ELR (cell line): ENCODE measurements at places on chromosomes 11 and 22.
A peak's percentile ranks its signal among the peaks of the same experiment; 100 is the strongest.

- no peak for DNase-seq
These were observed 100.2 kb downstream of the C11orf87 start for GRCh38 chr11:109522116-109522755.

DNA sequence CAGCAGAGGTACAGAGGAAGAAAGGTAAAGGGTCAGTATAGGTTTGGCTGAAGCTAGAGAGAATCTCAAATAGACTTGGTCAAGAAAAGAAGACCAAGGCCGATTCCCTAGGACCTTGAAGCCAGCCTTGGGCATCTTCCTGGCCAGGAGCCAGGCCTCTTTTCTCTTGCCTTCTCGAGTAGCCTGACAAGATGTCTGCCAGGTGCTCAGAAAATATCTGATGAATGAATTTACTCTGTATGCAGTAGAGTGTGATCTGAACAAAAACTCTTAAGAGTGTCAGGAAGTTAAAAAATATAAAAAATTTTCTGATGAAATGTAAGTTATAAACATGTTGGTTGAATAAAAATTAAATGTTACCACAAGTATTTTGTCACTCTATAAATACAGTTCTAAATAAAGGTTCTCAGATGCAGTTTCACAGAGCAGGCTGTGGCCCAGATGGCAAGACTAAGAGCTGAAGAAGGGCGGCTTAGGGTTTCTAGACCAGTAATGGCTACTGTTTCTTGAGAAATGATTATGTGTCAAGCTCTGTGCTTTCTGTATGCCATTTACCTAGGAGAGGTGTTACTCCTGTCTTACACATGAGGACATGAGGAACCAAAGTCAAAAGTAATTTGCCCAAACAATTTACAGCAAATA lies 98.1 kb downstream of the ATXN10 start:
- no peak for DNase-seq

DNA sequence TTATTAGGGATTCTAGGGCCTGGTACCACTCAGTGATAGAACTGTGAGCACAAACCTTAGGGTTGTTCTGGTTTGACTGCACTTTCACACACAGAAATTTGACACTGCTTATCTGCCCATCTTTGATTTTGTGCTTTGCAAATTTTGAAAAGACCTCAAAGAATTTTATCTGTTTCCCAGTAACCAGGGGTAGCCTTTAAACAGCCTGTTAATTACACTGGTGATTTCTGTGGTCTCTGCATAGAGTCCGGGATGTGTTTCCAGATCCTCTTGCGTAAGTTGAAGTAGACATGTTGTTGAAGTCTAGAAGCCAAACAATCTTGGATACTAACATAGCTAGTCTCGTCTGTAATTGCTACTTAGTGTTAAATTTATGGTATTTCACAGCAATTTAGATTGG lies 75.3 kb downstream of the C22orf31 start:
- DNase-seq, result no peak

DNA sequence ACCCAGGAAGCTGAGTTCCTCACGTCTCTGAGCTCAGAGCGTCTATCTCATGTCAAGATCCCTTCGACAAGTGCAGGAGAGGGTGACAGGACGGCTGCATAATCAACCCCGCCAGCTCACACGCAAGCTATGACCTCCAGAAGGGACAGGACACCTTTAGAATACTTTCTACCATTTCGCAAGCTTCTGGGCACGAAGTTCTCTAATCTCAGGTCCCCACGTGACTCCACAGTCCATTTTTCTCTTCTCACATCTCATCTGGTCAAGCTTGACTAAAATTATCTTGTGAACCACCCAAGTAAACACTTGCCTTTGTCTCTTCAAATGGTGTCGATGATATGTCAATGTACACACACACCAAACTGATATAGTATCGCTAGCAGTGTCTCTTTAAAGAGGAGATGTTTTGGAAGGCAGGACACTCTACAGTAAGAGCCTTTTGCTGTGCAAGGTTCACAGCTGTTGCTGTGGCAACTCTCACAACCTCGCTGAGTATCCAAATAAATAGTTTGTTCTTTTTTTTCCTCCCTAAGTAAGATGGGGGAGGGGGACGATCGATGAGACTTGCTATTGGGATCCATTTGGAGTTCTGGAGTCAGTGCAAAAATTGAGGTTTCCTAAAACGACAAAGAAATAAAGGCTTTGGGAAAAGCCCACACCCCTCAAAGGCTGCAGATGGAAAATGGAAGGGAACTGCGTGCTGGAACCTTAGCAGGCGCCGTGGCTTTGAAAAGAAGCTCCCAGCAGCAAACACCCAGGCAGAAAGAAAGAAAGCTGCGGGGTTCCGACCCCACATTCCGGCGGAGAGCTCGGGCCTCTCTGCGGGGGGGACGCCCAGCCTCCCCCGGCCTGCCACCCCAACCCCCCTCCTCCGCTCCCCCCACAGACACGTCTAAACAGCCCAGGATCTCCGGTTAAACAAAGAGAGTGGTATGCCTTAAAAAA lies 215.4 kb upstream of the UBASH3B start:
- no peak for DNase-seq

DNA sequence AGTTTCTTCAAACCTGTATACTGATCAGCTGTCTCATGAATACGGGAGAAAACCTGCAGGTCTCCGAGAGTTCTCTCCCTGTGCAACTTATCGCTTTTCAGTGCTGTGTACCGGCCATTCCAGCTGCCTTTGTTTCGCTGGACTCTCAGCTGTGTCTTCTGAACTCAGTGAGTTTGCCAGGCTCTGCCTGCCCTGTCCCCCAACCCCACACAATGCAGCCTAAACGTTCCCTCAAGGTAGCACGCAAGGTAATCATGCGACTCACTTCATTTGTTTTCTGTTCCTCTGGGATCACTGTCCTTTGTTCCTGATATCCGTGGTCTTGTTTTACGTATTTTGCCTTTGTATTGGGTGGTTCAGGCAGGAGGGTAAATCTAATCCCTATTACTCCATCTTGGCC lies 13.5 kb downstream of the RBM7 start:
- DNase-seq, result no peak

- DNase-seq, result no peak
These were observed 86.6 kb downstream of the DDX10 start for GRCh38 chr11:108751444-108751843.

- no peak for DNase-seq
These were observed 201.7 kb upstream of the PDGFD start for GRCh38 chr11:104365676-104366075.

DNA sequence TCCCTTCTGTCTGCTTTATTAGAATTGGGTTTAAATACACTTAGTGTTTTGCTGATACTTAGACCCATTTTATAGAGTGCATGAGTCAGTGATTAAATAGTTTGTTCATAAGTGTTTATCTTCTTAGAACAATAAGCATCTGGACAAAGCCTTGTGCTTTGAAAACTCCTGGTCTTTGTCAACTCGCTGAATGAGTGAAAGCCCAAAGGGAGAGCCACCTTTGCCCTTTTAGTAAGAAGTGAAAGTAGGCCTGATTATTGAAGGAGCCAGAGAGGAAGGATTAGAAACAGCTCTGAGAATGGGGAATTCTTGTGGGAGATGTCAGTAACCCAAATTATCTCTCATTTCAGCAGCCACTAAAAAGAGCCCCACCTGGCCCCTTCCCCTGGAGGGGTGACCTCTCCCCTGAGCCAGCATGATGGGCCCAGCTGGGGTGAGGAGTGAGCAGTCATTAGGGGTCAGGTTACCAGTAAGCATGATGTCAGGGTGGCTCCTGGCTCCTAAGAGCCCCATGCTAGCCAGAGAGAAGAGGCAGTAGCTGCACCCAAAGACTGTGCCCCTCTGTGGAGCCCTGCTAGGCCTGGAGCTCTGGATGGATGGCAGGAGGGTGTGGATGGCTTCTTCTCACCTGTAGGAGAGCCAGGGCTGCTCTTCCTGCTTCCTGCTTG lies 125.1 kb upstream of the E2F8 start:
- DNase-seq, result no peak

- peak; percentile 62 for DNase-seq
These were observed 33.5 kb downstream of the MMP7 start for GRCh38 chr11:102497061-102497460.

- no peak for DNase-seq
These were observed 6.9 kb upstream of the APOBEC3G start for GRCh38 chr22:39070186-39070585.

DNA sequence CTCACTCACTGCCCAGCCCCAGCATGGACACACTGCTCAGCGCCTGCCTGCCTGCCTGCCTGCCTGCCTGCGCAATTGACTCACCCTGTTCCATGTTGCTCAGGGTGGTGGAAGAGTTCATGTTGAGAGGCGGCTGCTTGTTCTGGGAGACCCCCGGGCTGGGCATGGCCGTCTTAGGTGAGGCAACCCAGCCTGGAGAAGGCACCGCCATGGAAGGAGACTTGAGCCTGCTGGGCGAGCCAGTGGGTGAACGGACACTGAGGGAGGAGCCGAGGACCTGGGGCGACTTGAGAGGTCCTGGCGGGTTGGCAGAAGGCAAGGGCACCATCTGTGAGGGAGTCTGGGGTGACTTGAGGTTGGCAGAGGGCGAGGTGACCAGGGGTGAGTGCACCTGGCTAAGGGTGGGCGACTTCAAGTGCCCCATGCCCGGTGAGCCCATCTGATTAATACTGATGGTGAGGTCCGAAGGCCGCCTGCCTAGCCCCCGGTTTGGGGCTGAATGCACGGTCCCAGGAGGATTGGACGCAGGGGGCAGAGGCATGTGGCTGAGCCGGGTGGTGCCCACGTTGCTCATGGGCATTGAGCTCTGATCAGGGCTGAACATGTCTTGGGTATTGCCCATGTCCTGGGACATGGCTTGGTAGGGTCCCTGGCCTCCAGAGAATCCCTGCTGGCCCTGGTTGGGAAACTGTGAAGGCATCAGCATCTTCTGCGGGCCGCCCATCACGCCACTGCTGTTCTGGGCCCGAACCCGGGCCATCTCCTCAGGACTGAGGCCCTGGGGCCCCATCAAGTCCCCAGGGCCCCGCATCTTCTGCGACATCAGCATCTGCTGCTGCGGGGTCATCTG lies 17.1 kb downstream of the CXCR5 start:
- DNase-seq, result no peak

- peak; percentile 75 for DNase-seq
These were observed 41.4 kb downstream of the DKK3 start for GRCh38 chr11:11966826-11967668.

- DNase-seq, result no peak
These were observed 272.5 kb downstream of the TBC1D22A start for GRCh38 chr22:47034905-47035419.

DNA sequence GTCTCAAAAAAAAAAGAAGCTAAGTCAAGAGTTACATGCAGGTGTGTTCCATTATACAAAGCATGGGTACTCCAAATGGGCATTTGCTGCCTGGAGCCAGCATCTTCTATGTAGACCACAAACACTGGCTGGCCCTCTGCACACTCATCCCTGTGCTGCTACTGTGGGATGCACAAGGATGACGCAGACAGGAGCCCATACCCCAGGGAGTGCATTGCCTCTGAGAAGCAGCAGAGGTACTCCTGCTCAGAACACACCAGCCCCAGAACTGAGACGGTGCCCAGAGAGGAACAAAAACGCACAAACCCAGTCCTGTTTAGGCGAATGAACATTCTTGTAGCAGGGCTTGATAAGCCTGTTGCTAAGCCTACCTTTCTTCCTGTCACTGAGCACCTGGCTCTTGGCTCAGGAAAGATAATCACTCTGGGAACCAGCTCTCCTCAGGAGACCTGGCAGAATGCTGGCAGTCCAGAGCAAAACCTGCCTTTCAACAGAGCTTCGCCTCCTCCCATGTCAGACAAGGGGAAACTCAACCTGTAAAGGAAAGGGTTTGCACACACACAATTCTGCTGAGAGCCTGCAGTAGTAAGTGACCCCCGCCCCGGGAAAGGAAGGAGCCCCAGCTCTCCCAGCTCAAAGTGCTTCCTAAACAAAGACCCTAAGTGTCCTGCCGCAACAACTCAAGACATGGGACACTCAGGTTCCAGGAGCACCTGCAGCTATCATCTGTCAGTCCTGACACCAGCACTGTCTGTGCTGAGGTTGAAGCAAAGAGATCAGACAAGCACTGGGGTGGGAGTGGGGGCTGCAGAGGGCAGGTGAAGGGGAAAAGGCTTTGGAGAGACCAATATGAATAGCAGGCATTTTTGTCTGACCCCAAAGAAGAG lies 145.7 kb downstream of the TENM4 start:
- DNase-seq, result no peak

DNA sequence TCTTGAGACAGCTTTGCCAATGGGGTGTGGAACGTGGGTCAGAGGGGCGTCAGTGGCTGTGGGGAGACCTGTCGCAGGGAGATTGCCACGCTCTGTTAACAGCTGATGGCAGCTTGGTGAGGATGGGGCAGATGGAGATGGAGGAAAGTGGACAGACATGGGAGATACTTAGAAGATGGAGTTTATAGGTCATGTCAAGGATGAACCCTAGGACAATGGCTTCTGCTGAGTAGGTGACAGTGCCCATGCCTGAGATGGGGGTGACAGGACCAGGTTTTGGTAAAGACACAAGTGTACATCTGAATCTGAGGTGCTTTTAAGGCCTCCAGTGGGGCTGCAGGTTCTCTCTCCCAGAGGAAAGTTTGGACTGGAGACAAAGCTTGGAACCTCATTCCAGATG lies 51.5 kb upstream of the ACCSL start:
- DNase-seq, result no peak

- peak; percentile 77 for DNase-seq
These were observed 1.8 kb upstream of the PACS1 start for GRCh38 chr11:66068154-66068821.

DNA sequence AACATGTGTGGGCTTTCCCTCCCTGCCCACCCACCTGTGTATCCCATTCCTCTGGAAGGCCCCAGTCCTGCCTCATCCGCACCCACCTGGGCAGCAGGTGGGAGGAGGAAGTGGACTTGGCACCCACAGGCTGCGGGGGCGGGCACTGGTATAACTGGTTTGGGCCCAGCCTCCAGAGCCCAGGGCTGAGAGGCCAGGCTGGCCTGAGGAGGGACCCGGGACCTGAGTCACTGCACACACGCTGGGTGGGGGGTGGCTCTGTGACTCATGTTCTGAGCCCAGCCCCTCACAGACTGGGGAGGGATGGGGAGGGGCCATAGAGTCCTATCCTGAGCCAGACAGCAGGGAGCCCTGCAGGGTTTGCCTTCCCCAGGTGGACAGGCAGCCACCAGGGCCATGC lies 16.7 kb downstream of the PHLDA2 start:
- peak; percentile 88 for DNase-seq

DNA sequence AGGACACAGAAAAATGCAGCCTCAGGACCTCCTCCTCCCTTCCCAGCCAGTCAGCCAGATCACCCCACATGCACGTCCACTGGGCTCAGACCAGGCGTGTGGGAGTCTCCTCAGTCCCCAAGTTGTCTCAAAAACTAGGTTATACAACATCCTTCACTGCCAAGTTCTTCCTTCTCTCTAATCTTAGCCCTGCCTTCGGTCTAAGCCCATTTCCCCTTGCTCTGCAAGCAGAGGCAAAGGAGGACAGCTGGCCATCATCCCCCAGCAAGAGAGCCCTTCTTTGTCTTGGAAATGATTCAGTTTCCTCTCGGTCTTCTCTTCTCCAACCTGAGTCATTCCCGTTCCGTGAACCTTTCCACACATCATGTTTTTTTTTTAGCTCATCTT lies 14.0 kb upstream of the NRGN start:
- peak; percentile 75 for DNase-seq

GRCh38 chr11:126485021-126485792 lies 129.7 kb downstream of the ST3GAL4 start:
- DNase-seq, result peak; percentile 46

GRCh38 chr11:83568516-83568915 lies 282.3 kb upstream of the CCDC90B start:
- DNase-seq, result no peak
